Activated T-cell treated with anti-CD3 and anti-CD28 coated beads, Interleukin-2, amount 50 U/mL, for 4 hours (primary cell): ENCODE measurements at places on chromosomes 1 and 21. TPM values are rescaled to one million over a fixed set of nuclear protein-coding genes. Genes with fewer than 3 reads are reported as not detected.

CRP gene
- 0.18 TPM for total RNA-seq

HTR1D gene
- total RNA-seq, result not detected

KTI12 gene
- 27.1 TPM for total RNA-seq

MX2 gene
- total RNA-seq, result 7.4 TPM

GRIK1 gene
- not detected for total RNA-seq

NFYC gene
- 67.0 TPM for total RNA-seq

RCAN1 gene
- 13.2 TPM for total RNA-seq

FAM167B gene
- not detected for total RNA-seq

BRWD1 gene
- 17.3 TPM for total RNA-seq

TRAF3IP3 gene
- total RNA-seq, result 109 TPM

GBP4 gene
- total RNA-seq, result 40.3 TPM

LCE1F gene
- not detected for total RNA-seq

FCRL6 gene
- total RNA-seq, result not detected

OR2L8 gene
- total RNA-seq, result not detected

CFHR2 gene
- total RNA-seq, result not detected

CNIH4 gene
- total RNA-seq, result 38.6 TPM
